Aorta (tissue), 5 donors: ENCODE measurements at places on chromosomes 3 and 15. TPM values are rescaled to one million over a fixed set of nuclear protein-coding genes. Genes with fewer than 3 reads are reported as not detected.

MEIS2 gene
- total RNA-seq, result 29.1 TPM

DNA sequence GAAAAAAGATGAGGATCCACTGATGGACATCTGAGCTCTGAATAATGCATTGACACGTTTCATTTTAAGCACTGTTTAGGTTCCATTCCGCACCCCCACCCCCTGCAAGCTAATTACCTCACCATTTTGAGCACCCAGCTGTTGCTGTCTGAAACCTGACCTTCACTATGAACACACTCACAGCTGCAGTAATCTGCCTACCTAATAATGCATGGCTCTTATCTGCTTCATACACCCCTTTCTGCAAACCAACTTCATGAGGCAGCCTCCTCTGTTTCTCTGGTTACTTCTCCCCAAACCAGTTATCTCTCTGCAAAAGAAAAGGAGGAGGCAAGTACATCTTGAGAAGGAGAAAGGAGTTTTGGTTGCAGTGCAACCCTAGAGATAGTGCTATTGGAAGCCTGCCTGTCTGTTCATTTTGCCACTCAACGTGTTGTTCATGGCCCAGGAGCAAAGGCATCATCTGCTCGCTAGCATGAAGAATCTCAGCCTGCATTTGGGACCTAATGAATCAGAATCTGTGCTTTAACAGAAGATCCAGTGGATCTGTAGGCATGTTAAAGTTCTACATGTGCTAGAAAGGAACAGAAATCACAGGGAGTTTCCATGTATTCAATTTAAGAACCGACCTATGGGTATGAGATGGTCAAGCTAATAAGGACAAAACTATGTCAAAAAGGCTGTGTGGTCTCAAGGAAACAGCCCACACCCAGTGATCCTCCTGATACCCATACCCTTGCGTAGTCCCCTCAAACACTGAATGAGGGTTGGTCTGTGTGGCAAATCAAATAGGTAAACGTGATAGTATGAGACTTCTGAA is 87.2 kb downstream of the MB21D2 start:
- no peak overlapping the region for H3K4me3 ChIP-seq
- no peaks in the 10 kb centered on the region for H3K36me3 ChIP-seq
- peaks cover 8% of the 10 kb centered on the region for H3K4me1 ChIP-seq
- H3K27me3 ChIP-seq, result no peaks in the 10 kb centered on the region

- no peaks in the 10 kb centered on the region for H3K4me1 ChIP-seq
- no peak for DNase-seq
- no peak overlapping the region for H3K27ac ChIP-seq
- no peak overlapping the region for H3K4me3 ChIP-seq
- no peaks in the 10 kb centered on the region for H3K36me3 ChIP-seq
These were observed 6.0 kb downstream of the GNB5 start for GRCh38 chr15:52185151-52185561.

DNA sequence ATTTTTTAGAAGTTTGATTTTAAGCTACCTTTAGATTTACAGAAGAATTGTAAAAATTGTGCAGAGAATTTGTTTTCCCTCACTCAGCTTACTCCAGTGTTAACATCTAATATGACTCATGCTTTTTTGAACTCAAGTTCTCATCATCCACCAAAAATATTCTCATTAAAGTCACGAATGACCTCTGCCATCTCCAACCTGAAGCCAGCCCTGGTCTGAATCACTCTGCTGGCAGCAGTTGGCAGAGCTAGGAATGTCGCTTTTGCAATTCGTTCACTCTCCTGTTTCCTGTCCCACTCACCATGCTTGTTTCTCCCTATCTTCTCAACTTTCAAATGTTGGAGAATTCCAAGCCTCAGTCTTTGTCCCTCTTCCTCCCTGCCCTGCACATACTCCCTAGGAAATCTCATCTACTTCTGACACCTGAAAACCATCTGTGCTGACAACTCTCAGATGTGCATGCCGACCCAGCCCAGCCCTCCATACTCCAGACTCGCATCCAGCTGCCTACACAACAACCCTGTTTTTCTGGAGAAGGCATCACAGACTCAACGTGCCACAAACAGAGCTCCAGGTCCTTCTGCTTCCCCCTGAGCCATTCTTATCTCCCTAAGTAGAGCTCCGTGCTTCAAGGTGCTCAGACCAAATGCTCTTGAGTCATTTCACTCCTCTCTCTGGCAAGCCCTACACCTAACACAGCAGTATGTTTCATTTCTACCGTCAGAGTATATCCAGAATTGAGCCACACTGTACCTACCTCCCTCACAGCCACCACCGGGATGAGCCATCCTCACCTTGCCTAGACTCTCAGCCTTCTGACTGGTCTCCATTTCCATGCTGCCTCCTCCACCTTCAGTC is 24.9 kb downstream of the PRR23E start:
- H3K27ac ChIP-seq, result no peak overlapping the region
- no peaks in the 10 kb centered on the region for H3K27me3 ChIP-seq
- DNase-seq, result no peak
- H3K4me1 ChIP-seq, result no peaks in the 10 kb centered on the region
- no peaks in the 10 kb centered on the region for H3K36me3 ChIP-seq

DNA sequence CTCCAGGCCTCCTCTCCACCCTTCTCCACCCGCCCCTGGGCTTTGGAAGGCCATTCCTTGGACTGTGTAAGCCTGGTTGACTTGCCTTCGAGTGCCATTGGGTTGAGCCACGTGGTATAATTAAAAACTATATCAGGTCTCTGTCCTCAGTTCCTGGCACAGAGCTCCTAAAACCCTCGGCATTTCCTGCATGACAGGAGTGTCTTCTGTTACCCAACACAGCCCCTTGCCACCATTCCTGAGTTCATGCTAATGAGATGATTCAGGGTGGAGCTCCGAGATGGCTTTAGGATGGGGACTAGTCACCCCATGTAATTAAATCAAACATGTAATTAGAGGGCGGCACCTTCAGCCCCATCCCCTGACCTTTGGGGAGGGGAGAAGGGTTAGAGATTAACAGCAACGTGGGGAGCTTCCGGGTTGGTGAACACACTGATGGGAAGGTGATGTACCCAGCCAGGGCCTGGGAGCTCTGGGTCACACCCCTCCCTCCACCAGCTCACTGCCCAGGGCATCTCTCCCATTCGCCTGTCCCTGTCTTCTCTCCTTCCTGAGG is 256.4 kb downstream of the FAM43A start:
- no peak overlapping the region for H3K4me3 ChIP-seq
- no peaks in the 10 kb centered on the region for H3K4me1 ChIP-seq
- no peak for DNase-seq
- H3K27ac ChIP-seq, result no peak overlapping the region
- no peaks in the 10 kb centered on the region for H3K27me3 ChIP-seq
- no peaks in the 10 kb centered on the region for H3K36me3 ChIP-seq

DNA sequence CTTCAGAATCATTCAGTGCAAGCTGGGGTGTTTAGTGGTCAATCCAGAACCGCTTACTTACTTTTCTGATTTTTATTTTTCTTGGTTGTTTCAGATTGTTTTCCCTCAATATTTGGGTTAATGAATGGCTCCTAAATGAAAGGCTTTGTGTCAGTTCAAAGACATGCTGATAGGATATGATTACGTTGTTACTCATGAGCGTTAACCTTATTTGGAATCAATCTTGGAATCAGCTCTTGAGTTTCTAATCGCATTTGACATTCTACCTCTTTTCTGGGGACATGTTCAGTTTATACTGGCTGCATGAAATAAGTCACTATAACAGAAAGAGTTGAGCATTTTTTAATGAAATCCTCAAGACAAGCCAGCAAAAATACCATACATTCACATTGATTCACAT is 50.2 kb downstream of the ATP11B start:
- no peak overlapping the region for H3K4me3 ChIP-seq
- no peak for DNase-seq
- no peaks in the 10 kb centered on the region for H3K4me1 ChIP-seq
- H3K36me3 ChIP-seq, result no peaks in the 10 kb centered on the region
- no peaks in the 10 kb centered on the region for H3K27me3 ChIP-seq

GRCh38 chr3:40608091-40608490 is 83.3 kb downstream of the ZNF621 start:
- no peak for DNase-seq

DNA sequence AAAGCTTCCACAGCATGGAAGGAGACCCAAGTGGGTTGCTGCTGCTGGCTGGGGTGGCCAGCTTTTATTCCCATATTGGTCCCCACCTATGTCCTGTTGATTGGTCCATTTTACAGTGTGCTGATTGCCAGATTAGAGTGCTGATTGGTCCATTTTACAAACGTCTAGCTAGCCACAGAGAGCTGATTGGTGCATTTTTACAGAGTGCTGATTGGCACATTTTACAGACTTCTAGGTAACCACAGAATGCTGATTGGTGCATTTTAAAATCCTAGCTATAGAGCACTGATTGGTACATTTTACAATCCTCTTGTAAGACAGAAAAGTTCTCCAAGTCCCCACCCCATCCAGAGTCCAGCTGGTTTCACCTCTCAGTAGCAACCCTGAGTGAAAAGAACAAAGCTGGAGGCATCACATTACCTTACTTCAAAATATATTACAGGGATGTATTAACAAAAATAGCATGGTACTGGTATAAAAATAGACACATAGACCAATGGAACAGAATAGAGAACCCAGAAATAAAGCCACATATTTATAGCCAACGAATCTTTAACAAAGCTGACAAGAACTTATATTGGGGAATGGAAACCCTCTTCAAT is 7.5 kb upstream of the ACVR2B start:
- no peaks in the 10 kb centered on the region for H3K4me1 ChIP-seq
- H3K36me3 ChIP-seq, result no peaks in the 10 kb centered on the region
- no peak overlapping the region for H3K4me3 ChIP-seq

GRCh38 chr3:42077785-42078184 is 13.4 kb upstream of the TRAK1 start:
- no peak overlapping the region for H3K4me3 ChIP-seq
- DNase-seq, result no peak
- H3K27ac ChIP-seq, result peak overlapping the region; percentile 2
- H3K27me3 ChIP-seq, result no peaks in the 10 kb centered on the region
- peaks cover 5% of the 10 kb centered on the region for H3K4me1 ChIP-seq
- H3K36me3 ChIP-seq, result no peaks in the 10 kb centered on the region

DNA sequence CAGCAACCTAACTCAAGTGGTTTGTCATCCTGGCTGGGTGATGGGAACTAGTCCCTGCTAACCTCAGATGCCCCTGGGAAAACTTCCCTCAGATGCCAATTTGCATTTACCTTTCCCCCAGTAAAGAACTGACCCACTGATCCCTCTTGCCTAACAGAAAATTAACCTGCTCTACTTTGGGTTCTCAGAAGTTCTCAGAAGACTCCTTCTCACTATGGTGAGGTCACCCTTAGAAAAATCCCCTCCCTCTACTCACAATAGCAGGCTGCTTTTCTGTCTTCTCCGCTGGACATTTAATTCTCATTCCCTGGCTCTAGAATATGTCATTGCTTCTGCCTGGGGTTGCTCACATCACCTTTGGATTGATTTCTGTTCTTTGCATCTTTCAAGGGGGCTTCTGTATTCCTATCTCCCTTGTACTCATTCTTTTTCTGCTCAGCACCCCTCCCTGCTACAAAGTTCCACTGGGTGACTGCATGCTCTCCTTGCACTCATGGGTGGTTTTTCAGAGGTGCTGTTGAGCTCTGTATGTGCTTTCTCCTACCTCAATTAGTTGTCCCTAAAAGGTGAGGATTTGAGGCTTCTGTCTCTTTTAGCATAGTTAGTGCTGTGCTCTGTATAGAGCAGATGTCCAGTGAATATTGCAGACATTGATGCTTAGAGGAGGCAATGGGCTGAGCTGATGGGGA is 869 bp downstream of the PLA1A start:
- H3K27ac ChIP-seq, result no peak overlapping the region
- H3K36me3 ChIP-seq, result no peaks in the 10 kb centered on the region
- H3K27me3 ChIP-seq, result no peaks in the 10 kb centered on the region
- H3K4me3 ChIP-seq, result no peak overlapping the region

GRCh38 chr3:185717121-185717520 is 107.7 kb downstream of the IGF2BP2 start:
- DNase-seq, result no peak
- no peaks in the 10 kb centered on the region for H3K27me3 ChIP-seq
- no peaks in the 10 kb centered on the region for H3K36me3 ChIP-seq

DNA sequence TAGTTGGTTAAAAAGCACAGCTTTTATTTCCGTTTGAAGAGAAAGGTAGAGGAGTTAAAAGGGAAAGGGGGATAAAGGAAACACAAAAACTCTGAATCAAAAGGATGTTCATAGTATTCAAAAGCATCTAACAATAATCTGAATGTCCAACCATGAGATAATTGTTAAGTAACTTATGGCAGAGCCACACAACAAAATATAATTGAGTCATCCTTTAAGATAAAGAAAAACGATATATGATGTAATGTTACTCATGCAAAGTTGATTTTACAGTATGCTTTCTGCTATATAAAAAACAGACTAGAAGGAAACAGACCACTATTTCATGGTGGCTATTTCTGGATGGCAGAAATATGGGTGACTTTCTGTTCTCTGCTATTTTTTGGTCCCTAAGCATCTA is 3.9 kb downstream of the XPC start:
- H3K4me1 ChIP-seq, result peaks cover 9% of the 10 kb centered on the region
- no peak for DNase-seq
- H3K4me3 ChIP-seq, result no peak overlapping the region
- H3K27ac ChIP-seq, result no peak overlapping the region
- H3K36me3 ChIP-seq, result peaks cover 4% of the 10 kb centered on the region

GRCh38 chr15:40915679-40916078 is 13.5 kb upstream of the DLL4 start:
- no peak for DNase-seq
- H3K27me3 ChIP-seq, result no peaks in the 10 kb centered on the region
- H3K36me3 ChIP-seq, result no peaks in the 10 kb centered on the region
- H3K27ac ChIP-seq, result no peak overlapping the region

DNA sequence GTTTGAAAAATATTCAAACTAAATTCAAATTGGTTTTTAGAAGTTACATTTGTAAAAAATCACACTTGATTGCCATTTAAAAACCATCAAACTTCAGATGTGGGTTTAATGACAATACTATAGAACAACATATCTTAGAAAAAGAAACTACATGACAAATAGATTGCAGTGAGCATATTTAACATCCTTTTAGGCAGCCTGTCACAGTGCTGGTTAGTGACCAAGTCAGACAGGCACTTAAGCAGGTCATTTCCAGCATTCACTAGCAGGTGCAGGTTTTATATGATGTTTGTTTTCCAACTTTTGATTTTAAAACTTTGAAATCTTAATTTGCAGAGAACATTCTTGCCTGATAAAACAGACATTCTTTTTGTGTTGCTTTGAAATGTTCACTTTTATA is 115.7 kb downstream of the MBNL1 start:
- H3K4me1 ChIP-seq, result peaks cover 8% of the 10 kb centered on the region
- no peaks in the 10 kb centered on the region for H3K36me3 ChIP-seq
- no peak overlapping the region for H3K27ac ChIP-seq
- H3K4me3 ChIP-seq, result no peak overlapping the region
